ENCODE measurements at places on chromosomes 13 and 19. TPM values are rescaled to one million over a fixed set of nuclear protein-coding genes. Genes with fewer than 3 reads are reported as not detected.

Gene SHD
- total RNA-seq: not detected

Gene HCST
- total RNA-seq: not detected

Gene SCEL
- not detected for total RNA-seq

Gene C1QTNF9B
- not detected for total RNA-seq

Gene UPK1A
- not detected for total RNA-seq

Gene EEF2
- total RNA-seq: 1,373 TPM

DNA sequence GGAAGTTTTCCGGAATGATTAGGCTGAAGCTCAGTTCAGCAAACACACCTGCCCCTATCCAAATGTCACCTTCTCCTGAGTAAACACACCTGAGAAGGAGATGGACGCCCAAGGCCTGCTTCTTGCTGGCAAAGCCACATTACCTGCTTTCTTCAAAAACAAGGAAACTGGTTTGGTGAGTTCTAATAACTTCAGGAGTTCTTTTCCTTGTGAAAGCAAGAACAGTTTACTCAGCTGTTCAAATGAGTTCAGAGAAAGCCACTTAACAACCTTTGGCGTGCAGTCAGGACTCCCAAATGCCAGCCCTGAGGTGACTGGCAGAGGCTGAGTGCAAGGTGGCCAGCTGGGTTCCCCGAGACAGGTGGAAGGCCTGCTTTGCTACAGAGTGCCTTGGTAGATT lies 160.5 kb downstream of the STK24 start:
- peaks cover 35% of the 10 kb centered on the region for H3K36me3 ChIP-seq
- no peak overlapping the region for H3K27ac ChIP-seq
- no peak for DNase-seq
- H3K27me3 ChIP-seq: no peaks in the 10 kb centered on the region

GRCh38 chr13:44667943-44668342 lies 91.8 kb upstream of the TSC22D1 start:
- H3K4me1 ChIP-seq: peaks cover 10% of the 10 kb centered on the region
- H3K27me3 ChIP-seq: no peaks in the 10 kb centered on the region
- no peak overlapping the region for H3K4me3 ChIP-seq
- H3K36me3 ChIP-seq: no peaks in the 10 kb centered on the region
- H3K27ac ChIP-seq: peak overlapping the region; percentile 37

GRCh38 chr13:26948353-26948752 lies 187.8 kb upstream of the GPR12 start:
- no peaks in the 10 kb centered on the region for H3K36me3 ChIP-seq
- no peak for DNase-seq

DNA sequence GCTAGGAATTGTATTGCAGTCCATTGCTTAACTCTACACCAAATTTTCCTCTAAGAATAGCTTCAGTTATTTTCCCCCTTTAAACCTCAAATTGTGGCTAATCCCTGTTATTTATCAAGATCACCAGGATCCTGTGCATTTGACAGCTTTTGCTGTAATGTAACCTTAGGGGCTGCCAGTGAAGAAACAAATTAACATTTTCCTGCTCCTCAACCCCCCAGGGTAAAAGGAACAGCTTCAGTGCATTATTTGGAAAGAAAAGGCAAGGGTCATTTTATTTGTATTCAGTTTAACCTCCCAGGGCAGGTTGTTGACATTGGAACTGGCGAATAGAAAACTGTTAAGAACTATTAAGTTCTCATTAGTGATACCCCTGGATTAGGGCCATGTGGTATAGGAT lies 57.0 kb downstream of the PCDH20 start:
- H3K27me3 ChIP-seq: no peaks in the 10 kb centered on the region
- no peak for DNase-seq
- no peaks in the 10 kb centered on the region for H3K36me3 ChIP-seq
